HEK293T (cell line): ENCODE measurements at places on chromosomes 3 and 15.

DNA sequence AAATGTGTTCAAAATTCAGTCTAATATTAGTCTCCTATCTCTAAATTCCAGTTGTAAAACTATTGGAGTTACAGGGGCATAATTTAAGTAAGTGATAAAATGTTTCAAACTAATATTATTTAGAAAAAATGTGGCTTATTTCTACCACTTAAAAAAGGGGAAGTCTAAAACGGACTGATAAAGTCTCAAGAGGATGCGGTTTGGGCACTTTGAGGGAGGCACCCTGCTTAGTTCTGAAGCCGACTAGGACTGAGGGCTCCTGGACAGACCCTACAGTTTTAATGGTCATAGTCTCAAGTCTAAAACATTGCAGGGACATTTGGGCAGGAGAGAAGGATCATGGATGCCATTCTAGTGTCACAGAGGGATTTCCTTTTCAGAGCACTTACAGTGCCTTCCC lies 566.3 kb downstream of the NR2F2 start:
- no peak for DNase-seq

GRCh38 chr15:70259028-70259424 lies 161.3 kb upstream of the TLE3 start:
- no peak for DNase-seq

DNA sequence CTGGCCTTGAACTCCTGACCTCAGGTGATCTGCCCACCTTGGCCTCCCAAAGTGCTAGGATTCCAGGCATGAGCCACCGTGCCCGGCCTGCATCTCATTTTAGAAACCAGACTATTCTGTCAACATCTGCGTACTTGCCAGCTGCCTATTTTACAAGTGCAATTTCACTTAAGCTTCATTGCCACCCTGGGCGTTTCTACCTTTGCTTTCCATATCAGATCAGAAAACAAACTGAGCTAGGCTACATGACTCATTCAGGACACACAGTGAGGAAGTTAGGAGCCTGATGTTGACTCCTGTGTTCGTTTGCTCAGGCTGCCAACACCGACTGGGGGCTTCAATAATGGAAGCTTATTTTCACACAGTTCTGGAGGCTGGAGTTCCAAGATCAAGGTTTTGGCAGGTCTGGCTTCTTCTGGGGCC lies 42.3 kb upstream of the KLHL25 start:
- DNase-seq: no peak

GRCh38 chr3:42071904-42072812 lies 19.0 kb upstream of the TRAK1 start:
- DNase-seq: peak; percentile 45
